Activated CD4-positive, CD25-positive, alpha-beta regulatory T cell (primary cell): ENCODE measurements at places on chromosomes 1 and 21.

GRCh38 chr1:36151845-36152203, 2.5 kb upstream of the TRAPPC3 start:
- DNase-seq: peak; percentile 19

- no peak for DNase-seq
Observed at GRCh38 chr1:176545034-176545639, 82.2 kb downstream of the PAPPA2 start.

- DNase-seq: no peak
Observed at GRCh38 chr1:116496898-116497297, 73.9 kb downstream of the CD58 start.

DNA sequence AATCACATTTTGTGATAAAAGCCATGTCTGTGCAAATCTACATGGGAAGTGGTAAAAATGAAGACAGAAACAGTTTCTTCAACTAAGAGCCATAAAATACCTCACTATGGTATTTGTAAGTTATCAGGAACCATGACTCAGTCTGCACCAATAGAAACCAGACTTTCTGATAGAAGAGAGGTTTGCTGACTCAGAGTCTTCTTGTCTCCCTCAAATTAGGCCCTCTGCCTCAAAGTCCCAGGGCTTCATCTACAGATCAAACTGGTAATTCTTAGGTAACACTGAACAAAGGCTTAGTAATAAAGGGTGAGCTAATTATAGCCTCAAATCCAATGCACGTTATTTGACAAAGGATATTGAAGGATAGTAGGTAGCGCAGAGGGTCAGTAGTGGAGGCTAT, 30.9 kb upstream of the SSX2IP start:
- no peak for DNase-seq

DNA sequence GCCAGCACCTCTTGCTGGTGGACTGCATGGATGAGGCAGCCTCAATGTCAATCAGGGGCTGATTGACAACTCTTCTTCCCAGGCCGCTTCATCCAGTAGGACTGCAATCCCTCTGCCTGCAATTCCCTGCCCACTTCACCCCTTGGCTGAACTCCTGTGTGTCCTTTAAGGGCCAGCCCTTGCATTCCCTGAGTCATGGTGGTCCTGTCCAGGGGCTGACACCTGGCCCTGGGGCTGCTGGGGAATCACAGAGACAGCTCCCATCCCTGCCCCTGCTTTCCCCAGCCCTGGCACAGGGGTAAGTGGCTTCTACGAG, 4.6 kb upstream of the EPS8L3 start:
- no peak for DNase-seq

GRCh38 chr1:111140680-111140967, 601 bp downstream of the CEPT1 start:
- no peak for DNase-seq

- no peak for DNase-seq
Observed at GRCh38 chr1:228317891-228318810, 88.5 kb downstream of the TRIM11 start.

GRCh38 chr1:21622466-21623315, 46.5 kb downstream of the RAP1GAP start:
- no peak for DNase-seq

GRCh38 chr1:237911911-237912310, 21.2 kb upstream of the ZP4 start:
- DNase-seq: no peak

- DNase-seq: no peak
Observed at GRCh38 chr1:8011016-8011415, 15.1 kb downstream of the ERRFI1 start.

DNA sequence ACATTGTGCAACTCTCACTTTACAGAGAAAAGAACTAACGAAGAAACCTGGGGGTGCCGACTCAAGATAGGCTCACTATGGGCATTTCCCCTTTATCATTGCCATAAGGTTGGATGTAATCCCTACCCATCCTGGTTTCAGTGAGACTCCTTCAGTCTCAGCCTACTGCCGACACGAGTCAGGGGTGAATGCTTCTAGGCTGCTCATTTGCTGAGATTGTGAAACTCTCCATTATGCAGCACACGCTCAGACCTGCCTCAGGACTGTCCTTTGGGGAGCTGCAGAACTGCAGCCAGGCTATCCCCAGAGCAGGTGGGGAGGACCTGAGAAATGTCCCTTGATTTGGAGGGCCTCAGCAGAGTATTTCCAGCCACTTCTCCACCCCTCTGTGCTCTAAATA, 22.2 kb downstream of the TSHB start:
- DNase-seq: no peak

- no peak for DNase-seq
Observed at GRCh38 chr1:43925846-43926245, 7.8 kb upstream of the ARTN start.

GRCh38 chr1:64136752-64137411, 66.5 kb upstream of the UBE2U start:
- peak; percentile 28 for DNase-seq

- DNase-seq: no peak
Observed at GRCh38 chr1:159664247-159664646, 50.1 kb downstream of the CRP start.

GRCh38 chr1:153684892-153685291, 6.4 kb downstream of the NPR1 start:
- no peak for DNase-seq

DNA sequence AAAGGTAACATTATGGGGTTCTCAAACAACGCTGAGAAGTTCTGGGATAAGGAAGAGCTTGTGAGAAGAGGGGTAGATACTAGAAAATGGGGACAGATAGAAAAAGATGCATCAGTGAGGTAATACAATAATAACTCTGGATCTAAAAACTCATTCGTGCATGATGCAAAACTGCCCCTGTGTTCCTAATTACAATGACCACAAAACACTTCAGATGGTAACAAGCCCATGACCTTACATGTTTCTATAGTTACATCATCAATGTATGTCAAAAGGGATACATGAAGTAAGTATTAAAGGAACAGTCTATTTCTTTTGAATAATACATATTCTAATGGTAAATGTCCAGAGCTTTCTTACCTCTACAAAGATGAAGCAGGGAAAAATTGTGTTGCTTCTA, 110.6 kb upstream of the PLPPR5 start:
- no peak for DNase-seq

GRCh38 chr21:38202811-38203210, 54.0 kb upstream of the KCNJ15 start:
- no peak for DNase-seq

DNA sequence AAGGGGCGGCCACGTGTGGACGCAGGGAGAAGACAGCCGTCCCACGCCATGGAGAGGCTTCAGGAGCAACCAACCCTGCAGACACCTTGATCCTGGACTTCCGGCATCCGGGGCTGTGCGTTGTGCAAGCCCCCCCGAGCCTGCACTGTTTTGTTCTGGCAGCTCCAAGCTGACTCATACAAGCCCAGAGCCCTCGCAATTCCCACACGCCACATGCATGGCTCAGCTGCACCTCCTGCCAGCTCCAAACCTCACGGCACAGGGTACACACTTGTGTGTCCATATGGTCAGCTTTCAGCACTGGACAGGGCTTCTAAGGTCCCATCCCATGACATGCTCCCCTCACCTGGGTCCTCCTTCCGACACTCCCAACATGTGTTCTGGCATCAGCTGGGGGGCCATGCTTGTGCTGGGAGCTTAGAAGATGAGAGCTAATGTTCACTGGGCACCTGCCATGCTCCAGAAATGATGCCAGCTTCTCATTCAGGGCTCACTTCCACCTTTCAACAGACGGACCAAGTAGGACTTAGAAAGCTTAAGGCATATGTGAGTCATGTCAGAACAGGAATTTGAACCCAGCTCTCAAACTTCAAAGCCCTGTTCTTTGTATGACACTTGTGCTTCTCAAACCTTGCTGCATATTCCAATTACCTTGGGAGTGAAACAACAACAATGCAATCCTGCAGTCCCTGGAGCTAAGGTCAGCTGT, 137.3 kb downstream of the PGBD5 start:
- no peak for DNase-seq

DNA sequence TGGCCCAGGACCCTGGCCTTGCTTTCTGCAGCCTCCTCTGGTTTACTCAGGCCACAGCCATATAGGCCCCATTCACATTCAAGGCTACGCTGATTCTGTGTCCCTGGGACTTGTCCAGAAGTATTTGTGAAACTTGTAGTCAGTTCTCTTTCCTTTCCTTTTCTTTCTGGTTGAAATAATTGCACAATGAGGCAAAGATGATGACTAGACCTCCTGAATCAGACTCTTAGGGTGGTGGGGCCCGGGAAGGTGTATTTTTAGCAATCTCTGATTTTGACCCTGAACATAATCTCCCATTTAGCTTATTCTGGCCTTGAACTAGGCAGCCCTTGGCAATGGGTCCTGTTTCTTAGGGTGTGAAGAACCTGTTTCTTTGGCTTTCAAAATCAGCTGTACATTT, 39.9 kb downstream of the STUM start:
- DNase-seq: no peak

GRCh38 chr1:216804111-216804510, 80.9 kb upstream of the ESRRG start:
- no peak for DNase-seq

- no peak for DNase-seq
Observed at GRCh38 chr21:32413697-32414578, 1.4 kb downstream of the EVA1C start.

DNA sequence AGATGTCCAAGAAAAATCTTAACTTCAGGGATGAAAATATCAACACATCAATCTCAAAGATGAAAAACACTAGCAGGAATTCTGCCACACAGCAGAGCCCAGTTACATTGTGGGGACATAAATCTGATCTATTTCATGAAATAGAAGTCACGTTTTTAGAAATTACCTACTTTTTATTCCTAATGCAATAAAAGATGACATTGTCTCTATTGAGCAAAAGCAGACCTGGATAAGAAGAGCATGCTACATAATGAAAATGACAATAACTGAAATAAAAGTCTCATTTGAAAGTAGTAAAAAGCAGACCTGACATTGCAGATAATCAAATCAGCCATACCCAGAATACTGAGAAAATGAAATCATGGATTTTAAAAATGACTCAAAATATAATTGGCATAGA, 156.8 kb downstream of the NTNG1 start:
- DNase-seq: no peak

DNA sequence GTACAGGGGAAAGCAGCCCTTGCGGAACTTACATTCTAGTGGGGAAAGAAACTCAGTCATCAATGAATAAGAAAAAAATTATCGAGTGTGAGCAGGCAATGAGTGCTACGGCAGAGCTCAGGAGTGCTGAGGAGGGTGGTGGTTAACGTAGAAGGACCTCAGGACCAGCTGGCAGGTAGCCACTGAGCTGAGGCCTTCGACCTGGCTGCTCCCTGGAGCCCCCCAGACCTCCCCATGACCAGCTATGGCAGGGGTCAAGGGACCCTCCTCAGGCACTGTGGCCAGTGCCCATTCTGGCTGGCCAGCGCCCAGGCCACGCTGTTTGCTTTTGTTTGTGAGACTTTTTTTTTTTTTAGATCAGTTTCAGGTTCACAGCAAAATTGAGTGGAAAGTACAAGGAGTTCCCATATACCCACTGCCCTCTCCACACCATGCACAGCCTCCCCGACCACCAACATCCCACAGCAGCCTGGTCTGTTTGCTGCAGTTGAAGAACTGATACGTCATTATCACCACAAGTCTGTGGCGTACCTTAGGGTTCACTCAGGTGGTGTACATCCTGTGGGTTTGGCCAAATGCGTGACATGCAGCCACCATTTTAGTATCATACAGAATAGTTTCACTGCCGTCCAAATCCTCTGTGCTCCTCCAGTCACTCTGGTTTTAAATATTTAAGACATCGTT, 11.8 kb upstream of the TTC22 start:
- no peak for DNase-seq
